ENCODE measurements at places on chromosomes 5 and 9.

DNA sequence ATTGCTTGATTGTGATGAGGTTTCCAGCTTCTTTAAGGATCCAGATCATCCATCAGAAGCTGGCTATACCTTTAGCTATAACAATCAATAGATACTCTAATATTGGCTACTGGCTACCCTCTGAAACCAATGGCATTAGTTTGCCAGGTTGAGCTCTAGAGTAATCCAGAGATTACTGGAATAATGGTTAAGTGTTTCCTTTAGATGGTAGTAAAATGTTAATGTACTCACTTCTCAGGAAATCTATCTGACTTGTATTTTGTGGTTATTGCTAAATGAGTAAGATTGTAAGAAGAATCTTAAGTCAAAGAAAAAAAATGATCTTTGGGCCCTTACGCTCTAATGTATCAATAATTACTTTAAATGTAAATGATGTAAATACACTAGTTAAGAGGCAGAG is 57.6 kb upstream of the OTP start:
- DNase-seq = no peak

GRCh38 chr9:134364391-134365114 is 38.3 kb downstream of the RXRA start:
- no peak for DNase-seq

GRCh38 chr9:89116064-89116804 is 62.4 kb downstream of the SHC3 start:
- no peak for DNase-seq

- DNase-seq = no peak
Observed at GRCh38 chr9:18422296-18423036, 51.5 kb upstream of the ADAMTSL1 start.

DNA sequence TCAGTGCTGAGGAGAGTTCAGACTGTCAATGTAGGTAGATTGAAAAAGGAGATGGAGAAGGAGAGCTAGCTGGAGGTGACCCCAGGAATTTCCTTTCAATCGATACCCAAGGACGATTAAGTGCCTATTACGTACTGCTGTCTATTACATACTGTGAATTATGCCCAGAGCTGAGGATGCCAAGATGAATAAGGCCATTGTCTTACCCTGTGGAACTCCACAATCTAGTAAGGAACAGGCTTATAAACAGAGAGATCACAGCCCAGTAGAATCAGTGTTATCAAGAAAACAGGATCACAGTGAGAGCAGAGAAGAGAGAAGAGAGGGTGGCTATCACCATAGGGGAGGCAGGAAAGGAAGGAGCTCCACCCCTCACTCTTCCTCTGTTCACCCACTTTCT is 54.1 kb upstream of the PDE8B start:
- DNase-seq = no peak

- DNase-seq = no peak
Observed at GRCh38 chr5:132446621-132447020, 44.0 kb downstream of the IRF1 start.

GRCh38 chr9:122444041-122444733 is 33.5 kb downstream of the OR1J1 start:
- no peak for DNase-seq

GRCh38 chr5:1553539-1554409 is 30.0 kb upstream of the LPCAT1 start:
- DNase-seq = peak; percentile 8

DNA sequence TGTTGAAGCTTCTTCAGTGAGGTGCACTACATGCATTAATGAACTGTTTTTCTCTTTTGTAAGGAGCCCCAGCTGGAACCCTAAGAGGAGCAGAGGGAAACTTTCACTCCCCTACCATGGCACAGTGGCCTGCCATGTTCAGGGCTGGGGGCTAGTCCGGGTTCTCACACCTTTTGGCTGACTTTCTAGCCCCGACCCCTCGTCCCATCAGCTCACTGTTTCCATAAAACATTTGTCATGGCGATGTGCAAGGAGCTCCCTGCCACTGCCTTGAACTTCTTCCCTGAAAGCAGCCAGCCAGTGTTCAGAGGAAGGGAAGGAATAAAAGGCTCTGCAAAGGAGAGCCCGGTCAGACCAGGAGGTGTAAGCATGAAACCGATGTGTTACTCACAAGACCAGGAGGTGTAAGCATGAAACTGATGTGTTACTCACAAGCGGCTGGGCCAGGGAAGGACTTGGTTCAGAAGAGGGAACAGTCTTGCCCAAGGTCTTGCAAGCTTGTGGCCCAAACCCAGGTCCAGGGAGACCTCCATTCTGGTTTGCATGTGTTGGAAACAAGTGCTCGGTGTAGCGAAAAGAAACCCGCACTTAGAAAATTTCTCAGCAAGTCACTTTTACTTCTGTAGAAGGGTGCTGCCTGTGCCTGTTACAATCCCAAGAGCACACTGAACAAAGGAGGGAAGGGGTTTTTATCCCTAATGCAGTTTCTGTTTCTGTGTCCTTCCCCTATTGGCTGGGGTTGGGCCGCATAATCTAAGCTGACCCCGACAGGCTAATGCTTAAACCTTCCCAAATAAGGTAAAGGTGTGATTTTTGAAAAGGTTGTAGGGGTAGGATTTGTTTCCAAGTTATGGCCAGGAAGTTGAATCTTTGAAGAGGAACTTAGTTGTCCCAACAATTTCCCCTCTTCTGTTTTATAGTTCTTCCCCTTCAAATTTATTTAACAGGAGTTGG is 3.4 kb upstream of the ABO start:
- no peak for DNase-seq

DNA sequence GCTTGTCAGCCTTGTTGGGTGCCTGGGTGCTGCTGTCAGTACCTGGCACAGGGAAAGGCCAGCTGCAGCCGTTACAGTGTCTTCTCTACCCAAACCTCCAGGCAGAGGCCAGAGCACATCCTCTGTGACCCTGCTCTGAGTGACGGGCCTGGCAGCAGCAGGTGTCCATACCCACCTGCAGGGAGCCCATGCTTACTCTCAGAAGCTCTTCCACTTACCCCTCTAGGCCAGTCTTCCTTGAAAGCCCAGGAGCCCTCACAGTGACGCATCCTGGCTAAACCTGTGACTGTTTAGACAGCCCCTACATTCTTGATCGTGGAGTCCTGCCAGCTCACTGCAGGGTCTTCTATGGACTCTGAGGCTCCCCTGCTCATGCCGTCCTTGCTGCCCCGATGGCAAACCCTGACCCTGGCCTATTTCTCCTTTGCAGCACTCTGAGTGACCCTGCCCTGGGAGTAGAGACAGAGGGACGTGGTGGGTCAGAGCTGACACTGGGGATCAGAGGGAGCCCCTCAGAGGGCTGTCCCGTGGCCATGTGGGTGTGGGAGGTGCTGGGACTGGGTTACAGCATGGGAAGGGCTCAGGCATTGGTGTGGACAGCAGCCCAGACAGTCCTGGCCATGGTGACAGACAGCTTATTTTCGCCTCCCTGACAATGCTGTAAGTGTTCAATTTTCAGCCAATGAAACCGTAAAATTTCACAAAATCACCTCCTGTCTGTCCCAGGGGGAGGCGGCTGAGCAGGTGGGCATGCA is 67.6 kb upstream of the RNF130 start:
- no peak for DNase-seq

- peak; percentile 89 for DNase-seq
Observed at GRCh38 chr9:5628530-5629311, at the start of gene RIC1. TSS of gene RIC1 (plus strand) at chr9:5629107. CDS start at chr9:5629310, 203 bp downstream.

DNA sequence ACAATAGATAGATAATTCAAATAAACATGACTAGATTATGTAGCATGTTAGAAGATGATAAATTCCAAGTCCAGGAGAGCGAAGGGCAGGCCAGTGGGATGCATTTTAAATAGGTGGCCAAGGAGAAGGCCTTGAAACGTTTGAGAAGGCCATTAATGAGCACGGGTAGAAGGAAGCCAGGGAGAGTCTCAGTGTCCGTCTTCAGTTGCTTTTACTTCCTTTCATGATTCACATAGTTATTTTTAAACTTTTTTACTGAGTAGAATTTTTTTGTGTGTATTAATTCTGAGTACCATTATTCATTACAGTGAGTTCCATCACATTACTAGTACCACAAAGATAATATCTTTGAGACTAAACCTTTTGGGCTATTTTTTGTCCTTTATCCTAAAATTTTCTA is 259.2 kb downstream of the ARRDC3 start:
- DNase-seq = no peak

- DNase-seq = peak; percentile 10
Observed at GRCh38 chr9:134606951-134607731, 34.5 kb upstream of the COL5A1 start.
